Progenitor cell of endocrine pancreas (in vitro differentiated cells): ENCODE measurements at places on chromosomes 4 and X.
A peak's percentile ranks its signal among the peaks of the same experiment; 100 is the strongest.

DNA sequence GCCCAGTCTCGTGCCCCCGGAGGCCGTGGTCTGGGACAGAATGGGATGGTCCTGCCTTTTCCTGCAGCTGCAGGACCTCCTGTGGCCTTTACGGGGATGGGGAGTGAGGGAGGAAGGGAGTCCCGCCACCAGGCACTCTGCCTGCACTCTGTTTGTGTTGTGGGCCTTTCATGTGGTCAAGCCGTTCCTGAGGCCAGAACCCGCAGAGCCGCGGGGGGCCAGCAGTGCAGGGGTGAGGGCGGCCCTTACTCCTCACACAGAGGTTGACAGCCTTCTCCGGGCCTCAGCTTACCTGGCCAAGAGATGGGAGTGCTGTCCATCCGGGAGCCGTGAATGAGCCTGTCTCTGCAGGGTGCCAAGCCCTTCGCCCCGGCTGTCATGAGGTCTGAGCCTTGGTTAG lies 230.7 kb downstream of the AFAP1 start:
- DNase-seq = no peak

DNA sequence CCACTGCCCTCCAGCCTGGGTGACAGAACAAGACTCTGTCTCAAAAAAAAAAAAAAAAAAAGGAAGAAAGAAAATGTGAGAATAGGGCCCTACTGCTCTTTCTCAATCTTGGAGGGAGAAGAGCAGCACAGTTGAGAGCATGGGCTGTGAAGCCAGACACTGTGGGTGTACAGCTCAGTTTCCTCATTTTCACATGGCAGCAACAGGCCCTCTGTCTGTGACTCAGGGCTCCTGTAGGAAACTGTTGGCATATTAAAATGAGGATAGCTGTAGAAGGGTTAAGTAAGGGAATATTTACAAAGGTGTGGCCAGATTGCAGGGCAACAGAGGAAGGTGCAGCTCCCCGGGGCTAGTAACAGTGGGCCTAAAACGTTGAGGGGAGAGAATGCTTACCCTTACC lies 3.4 kb downstream of the AKAP14 start:
- no peak for DNase-seq

DNA sequence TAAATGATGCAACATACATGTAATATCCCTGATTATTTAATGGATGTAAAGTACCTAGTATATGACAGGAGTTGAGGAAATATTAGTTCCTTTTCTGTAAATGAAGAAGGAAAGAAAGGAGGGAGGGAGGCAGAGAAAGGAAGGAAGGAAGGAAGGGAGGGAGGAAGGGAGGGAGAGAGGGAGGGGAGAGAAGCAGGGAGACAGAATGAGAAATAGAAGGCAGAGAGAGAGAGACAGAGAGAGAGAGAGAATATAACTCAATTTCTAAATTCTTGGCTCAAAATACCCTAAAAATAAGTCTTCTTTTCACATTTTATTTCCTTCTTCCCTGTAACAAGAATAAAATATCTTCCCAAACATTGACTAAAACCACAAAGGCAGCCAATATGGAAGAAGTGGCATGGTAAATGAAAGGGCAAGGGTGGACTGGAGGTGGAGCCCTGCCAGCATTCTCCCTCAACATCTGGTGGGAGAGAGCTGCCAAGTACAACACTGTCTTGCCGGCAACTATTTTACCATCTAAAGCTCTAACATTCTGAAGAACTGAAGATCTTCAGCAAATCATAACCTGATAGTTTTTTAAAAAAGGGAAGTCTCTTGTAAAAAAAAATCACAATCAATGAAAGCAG lies 245.1 kb downstream of the PPP3CA start:
- DNase-seq = no peak

DNA sequence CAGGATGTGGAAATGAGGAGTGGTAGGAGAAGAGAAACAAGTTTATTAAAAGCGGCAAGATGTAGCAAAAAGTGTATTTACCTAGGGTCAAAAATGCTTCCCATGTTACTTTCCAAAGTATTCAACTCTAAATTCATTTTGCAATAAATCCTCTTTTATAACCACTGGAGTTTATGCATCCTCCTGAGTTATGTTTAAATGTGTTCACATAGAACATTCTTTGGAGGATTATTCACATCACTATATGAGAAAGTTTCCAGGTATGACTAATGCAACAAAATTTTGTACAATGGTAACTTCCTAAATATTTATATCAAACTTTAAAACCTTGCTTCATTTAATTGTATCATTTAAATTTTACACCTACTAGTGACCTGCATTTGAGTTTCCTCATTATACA lies 870.6 kb upstream of the SLIT2 start:
- DNase-seq = no peak

DNA sequence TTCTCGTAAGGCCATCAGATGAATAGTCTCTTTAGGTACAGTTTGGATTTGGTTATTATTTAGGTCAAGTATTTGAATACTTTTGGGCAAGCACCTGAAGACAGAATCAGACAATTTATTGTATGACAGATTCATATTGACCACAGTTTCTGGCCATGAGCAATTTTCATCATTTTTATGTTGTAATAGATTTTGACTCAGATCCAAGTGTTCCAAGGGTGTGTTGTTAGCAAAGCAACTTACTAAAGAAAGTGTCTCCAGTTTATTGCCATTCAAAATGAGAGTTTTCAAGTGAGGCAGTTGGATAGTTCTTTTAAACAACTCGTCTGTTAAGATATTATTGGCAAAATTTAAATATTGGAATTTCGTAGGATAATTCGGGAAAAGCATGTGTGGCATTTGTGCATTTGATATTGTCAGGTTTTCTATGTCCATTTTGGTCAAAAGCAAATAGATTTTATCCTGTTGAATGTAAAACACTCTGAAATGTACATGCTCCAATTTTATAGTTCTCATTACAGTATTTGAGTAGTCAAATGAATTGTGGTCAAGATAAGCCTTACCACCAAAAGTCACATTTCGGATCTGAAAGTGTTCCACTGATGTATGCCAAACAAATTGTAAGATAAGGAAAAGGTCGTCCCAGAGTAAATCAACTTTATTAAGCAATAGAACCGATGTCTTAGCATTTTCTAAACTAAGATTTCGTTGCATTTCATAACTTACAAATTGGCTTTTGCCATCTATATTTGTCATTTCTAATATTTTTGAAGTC lies 8.4 kb downstream of the TLR10 start:
- no peak for DNase-seq

GRCh38 chr4:8199594-8200301 lies 658 bp downstream of the SH3TC1 start:
- no peak for DNase-seq

- DNase-seq = no peak
Measured at GRCh38 chr4:59814402-59815010, 1385.6 kb upstream of the ADGRL3 start.

- peak; percentile 28 for DNase-seq
Measured at GRCh38 chrX:101658661-101659491, 774 bp downstream of the ARMCX2 start.

- DNase-seq = no peak
Measured at GRCh38 chr4:88752076-88752463, 54.4 kb upstream of the NAP1L5 start.

DNA sequence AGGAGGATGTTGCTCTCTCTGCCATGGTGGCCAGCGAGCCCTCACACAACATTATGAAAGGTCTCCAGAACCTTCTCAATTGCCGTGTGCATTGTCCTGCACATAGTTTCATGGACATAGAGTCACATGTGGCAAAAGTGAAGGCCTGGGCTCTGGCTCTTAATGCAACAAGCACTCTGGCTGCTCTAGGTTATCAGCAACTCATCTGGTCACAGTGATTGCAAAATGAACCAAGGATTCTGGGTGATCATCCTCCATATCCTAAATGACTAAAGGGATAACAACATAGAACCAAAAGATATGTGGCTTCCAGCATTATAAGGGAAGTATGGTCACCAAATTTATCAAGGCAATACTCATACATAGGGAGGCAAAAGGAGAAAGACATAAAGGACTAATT lies 175.2 kb downstream of the MGST2 start:
- no peak for DNase-seq

- DNase-seq = no peak
Measured at GRCh38 chrX:23765449-23765848, 17.5 kb upstream of the SAT1 start.

- no peak for DNase-seq
Measured at GRCh38 chrX:102934624-102935023, 2.4 kb upstream of the RAB40AL start.

DNA sequence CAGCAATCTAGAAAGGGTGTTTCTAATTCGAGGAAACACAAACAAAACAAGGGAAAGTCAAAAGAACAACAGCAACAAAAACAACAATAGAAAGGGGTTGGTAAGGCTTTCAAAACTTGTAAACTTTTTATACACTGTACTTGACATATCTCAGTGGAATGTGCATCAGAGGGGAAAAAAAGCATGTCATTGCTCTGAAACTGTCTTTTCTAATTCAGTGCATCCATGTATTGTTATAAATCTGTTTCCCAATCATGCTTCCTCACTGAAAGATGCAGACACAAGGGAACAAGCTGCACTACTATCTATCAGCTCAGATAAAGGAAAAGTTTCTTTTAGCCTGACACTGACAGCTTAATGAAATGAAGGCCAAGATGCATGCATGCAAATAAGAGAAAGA lies 44.2 kb upstream of the PCDH18 start:
- no peak for DNase-seq

- DNase-seq = no peak
Measured at GRCh38 chr4:32460972-32461371, 1740.8 kb downstream of the PCDH7 start.

- no peak for DNase-seq
Measured at GRCh38 chrX:77925764-77926163, 15.3 kb downstream of the ATP7A start.

GRCh38 chr4:64713256-64713840 lies 304.1 kb upstream of the TECRL start:
- no peak for DNase-seq

DNA sequence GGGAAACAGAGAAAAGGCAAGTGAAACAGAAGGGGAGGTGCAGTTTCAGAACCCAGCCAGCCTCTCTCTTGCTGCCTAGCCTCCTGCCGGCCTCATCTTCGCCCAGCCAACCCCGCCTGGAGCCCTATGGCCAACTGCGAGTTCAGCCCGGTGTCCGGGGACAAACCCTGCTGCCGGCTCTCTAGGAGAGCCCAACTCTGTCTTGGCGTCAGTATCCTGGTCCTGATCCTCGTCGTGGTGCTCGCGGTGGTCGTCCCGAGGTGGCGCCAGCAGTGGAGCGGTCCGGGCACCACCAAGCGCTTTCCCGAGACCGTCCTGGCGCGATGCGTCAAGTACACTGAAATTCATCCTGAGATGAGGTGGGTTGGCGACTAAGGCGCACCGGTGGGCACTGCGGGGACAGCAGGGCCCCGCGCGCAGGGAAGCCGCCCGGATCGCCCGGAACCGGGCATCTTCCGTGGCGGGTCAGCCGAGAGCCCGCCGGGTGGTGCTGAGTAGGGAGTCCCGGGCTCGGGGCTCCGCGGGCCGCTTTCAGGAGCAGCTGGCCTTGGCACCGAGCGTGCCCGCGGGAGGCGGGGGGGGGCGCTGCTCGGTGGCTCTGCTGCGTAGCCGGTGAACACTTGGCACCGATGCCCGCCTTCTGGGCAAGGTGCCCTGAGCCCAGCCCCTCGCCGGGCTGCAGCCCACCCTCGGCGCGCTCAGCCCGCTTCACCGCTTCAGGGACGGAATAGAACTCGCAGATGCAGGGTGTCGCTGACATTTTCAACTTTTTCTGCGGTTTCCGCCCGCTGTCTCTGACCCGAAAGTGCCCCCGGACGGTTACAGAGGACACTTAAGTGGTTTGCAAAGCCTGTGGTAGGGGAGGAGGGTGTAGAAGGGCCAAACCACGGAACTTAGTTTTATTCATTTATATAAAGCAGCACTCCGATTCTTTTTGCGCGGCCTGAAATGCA lies at the start of gene CD38:
TSS of gene CD38 (plus strand) at position 40 of the 953 bp plus-strand sequence. CDS start at position 127, 87 bp downstream.
- no peak for DNase-seq

- DNase-seq = no peak
Measured at GRCh38 chrX:120450163-120450562, 18.9 kb downstream of the LAMP2 start.

DNA sequence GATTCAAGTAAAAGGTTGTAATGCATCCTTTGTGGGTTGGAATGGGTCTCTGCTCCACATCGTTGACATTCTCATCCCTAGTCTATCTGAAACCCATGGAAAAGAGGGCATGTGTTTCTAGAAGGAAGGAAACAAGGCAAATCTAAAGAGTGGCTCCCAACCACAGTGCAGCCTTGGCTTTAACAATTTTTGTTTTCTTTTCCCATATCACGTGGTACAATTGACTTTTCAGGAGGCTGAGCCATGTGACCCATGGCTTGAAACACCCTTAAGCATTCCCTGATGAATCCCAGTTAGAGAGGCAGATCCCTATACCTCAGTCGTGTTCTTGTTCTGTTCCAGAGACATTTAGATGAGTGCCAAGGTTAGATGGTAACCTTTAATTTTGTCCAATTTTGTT lies 12.8 kb downstream of the DCUN1D4 start:
- no peak for DNase-seq

- no peak for DNase-seq
Measured at GRCh38 chr4:181520790-181521189, 722.4 kb upstream of the TENM3 start.

- DNase-seq = no peak
Measured at GRCh38 chr4:40418430-40419230, 83.5 kb downstream of the CHRNA9 start.

- DNase-seq = no peak
Measured at GRCh38 chr4:143432258-143432591, 81.3 kb upstream of the SMARCA5 start.

GRCh38 chr4:96354036-96354712 lies 514.3 kb downstream of the PDHA2 start:
- DNase-seq = no peak

DNA sequence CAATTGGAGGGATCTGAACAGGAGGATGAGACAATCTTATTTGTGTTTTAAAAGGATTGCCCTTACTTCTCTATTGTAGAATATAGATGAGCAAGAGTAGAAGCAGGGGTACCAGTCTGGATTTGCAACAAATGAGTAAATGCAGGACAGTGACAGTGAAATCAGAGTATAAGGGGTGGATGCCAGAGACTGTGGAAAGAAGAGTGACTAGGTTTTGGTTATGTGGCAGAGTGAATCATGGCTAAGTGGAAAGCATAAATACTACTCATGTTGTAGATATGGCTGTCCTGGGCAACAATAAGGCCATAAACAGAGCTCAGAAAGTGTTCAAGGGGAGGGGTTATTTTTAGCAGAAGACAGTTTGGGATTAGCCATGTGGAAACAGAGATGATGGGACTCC lies 6.0 kb upstream of the VSIG4 start:
- no peak for DNase-seq

DNA sequence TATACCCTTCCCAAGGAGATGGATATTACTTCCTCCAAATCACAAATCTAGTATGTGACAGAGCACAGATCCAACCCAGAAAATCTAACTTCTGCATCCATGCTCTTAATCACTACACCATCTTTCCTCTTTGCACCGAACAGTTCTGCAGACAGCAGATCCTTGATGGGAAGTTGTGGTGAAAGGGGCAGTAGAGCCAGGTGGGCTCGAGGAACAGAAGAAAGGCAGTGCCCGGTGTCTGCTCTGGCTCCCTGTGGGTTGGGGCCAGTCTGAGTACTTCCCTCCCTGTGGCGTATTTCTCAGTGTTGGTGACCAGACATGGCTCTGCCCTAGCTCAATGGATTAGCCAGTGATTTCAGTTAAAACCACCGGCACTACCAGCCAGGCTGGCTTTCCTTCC lies 15.3 kb downstream of the HOPX start:
- no peak for DNase-seq

- no peak for DNase-seq
Measured at GRCh38 chr4:125677665-125678307, 363.0 kb downstream of the FAT4 start.
